EH (cell line): ENCODE measurements at places on chromosomes 12 and 14.

DNA sequence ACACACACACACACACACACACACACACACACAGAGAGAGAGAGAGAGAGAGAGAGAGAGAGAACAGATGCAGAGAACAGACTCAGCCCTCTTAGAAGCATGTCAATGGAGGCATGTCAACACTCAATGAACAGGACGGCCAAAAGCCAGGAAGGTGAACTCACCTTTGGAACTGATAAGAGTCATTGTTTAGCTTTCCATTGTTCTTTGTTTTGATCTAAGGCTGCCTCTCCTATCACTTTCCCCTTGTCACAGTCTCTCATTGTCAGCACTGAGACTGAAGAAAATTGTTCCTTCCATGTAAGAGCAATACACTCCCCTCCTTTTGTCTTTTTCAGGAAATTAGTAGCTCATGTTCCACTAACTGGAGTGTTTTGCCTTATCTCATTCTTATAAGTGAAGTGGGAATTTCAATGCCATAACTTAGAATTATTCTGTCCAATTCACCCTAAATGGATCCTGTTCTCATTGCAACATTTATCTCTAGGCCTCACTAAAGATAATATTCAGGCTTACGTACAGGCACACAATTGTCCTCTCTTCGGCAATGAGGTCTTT, 218.0 kb downstream of the DUSP6 start:
- no peak for DNase-seq

DNA sequence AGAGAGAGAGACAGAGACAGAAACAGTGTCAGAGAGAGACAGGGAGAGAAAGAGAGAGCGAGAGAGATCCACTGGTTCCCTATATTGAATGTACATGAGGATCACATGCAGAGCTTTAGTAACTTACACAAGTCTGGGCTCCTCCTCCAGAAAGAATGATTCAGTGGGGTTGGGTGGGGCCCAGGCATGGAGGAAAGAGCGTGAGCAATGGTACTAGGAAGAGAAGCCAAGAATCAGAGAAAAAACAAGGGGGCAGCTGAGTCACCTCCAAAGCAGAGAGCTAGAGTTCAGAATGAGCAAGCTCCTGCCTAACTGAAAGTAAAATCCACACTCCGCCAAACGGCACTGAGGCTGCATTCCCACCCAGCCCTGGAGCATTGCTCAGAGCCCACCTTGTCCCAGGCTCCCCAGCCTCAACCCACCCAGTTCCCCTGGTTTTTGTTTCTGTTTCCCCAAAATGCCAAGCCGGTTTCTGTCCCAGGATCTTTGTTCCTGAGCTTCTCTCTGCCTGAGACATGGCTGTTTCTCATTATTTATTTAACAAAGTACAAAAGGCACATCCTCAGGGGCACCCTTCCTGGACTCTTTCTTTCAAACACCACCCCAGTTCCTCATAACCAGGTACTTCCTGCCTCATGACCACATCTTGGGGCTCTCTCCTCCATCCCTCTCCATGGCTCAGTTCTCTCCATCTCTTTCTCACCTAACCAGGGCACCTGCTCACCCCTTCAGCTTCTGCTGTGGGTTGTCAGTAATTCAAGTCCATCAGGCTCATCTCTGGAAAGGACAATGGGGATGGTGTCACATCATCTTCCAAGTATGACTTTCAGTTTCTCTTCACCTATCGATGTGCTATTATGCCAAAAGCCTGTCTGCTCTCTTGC, 670.3 kb upstream of the TBX3 start:
- DNase-seq = peak; percentile 98

GRCh38 chr12:112159146-112159541, 33.8 kb downstream of the TRAFD1 start:
- DNase-seq = no peak

- DNase-seq = peak; percentile 85
These were observed 217.2 kb upstream of the BMP4 start for GRCh38 chr14:54173802-54174201.

DNA sequence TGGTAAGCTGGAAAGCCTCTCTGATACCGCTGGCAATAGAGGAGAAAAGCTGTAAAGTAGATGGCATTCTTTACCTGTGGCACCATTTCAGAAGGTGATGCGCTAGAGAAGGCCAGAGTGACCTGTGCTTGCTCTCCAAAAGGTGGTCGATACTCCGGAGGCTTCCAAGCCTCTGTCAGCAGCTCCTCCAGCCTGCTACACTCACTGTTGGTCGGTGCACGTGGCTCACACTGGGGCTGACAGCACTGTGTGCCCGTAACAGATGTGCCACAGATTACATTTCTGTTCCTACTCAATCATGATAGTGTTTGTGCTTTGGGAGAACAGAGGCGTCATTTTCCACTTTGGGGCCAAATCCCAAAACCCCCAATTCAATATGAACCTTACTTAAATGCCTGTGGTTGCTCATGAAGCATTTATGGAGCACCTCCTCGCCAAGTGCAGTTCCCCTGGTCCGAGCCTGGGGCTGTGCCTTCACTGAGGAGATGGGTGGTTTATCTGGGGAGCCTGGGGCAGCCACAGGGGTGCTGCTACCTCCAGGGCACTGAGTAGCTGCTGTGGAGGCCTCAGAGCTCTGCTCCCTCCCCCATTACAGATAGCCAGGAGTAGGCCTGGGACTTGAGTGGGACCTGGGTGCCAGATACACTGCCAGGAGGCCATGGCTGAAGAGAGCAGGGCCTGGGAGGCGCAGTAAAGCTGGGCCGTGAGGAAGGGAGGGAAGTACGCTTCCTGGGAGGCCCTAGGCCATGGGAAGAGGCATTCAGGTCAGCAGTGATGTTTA, 26.8 kb downstream of the CCNK start:
- no peak for DNase-seq

DNA sequence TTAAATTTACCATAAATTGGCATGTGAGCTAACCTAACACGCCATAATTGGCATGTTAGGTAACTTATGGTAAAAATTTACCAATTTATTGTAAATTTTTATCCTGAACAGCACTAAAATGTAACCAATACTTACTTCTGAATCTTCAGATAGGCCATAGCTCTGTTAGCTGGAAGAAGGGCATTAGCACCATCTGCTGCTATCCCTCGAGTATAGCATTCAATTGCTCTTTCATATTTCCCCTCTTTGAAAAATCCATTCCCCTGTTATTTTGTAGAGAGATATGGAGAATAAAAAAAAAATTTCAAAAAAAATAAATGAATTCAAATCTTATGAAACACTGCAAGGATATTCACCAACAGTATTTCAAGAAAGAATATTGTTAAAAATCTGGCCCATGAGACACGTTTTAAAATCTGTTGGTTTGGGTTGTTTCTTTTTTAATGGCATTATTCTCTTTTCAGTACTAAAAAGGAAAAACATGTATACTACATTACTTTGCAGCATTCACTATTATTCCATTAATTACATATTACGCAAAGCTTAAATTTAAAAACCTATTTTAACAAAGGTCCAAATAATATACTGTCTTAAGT, 19.1 kb downstream of the RPAP3 start:
- DNase-seq = peak; percentile 65

DNA sequence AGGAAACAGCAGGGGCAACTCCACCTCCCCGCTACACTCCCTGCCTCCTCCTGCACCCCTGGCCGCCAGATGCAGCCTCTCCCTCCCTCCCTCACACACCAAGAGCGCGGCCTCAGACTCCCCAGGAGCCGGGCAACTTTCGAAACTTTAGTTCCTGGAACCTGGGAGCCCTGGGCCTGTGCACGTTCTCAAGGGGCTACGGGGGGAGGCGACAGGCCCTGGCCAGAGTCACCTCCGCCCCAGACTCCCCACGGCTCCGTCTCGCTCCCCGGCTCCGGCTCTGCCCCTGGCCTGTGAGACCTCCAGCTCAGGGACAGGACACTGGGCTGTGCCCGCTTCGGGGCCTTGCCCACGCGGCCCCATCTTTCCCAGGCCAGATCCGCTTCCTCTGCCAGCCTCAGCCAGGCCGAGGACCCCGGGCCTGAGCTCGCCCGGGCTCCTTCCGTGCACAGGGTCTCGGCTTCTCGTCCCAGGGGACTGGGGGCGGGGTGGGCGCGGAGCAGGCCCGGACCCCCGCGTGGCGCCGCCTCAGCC, 5.5 kb downstream of the AMN start:
- DNase-seq = peak; percentile 10

DNA sequence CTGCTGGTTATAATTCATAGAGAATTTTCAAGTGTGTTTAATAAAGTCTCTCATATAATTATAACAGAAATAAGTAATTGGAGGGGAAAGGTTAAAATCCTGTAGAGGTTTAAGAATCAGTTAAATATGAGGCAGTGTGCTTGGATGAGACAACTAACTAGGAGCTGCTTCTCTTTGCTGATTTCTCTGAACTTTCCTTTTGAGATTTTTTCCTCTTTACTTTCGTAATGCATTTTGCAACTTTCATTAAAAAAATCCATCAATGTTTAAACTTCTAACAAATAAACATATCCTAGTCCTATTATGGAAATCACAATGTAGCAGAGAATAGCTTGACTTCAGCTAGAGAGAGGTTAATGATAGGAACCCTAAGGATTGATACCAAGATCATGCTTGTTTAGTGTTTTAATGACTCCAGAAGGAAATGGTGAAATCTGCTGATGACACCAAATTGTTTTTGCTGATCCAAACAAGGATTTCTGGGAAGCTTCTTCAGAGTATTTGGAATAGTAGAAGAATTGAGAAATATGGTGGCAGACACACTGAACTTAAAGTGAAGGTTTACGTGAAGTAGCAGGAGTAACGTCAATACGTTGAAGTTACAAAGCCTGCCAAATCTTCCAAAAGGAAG, 122.6 kb downstream of the RAD51B start:
- no peak for DNase-seq
